ENCODE measurements at places on chromosomes 6 and 20.

GRCh38 chr20:25220021-25220730 is 24.7 kb downstream of the ENTPD6 start:
- peak; percentile 16 for DNase-seq

DNA sequence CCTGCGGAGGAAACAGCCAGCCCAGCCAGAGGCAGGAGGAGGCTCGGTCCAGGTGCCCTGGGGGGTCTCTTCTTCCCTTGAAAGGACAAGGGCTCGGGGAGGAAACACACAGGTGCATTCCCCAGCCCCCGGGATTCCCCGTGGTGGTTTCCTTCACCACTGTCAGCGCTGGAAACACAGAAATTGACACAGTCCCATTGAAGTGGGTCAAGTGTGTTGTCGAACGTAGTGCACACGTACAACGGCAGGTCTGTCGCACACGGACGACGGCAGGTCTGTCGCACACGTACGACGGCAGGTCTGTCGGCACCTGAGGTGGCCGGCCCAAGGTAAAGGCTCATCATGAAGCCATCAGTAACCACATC is 80.9 kb downstream of the DLL1 start:
- no peak for DNase-seq

DNA sequence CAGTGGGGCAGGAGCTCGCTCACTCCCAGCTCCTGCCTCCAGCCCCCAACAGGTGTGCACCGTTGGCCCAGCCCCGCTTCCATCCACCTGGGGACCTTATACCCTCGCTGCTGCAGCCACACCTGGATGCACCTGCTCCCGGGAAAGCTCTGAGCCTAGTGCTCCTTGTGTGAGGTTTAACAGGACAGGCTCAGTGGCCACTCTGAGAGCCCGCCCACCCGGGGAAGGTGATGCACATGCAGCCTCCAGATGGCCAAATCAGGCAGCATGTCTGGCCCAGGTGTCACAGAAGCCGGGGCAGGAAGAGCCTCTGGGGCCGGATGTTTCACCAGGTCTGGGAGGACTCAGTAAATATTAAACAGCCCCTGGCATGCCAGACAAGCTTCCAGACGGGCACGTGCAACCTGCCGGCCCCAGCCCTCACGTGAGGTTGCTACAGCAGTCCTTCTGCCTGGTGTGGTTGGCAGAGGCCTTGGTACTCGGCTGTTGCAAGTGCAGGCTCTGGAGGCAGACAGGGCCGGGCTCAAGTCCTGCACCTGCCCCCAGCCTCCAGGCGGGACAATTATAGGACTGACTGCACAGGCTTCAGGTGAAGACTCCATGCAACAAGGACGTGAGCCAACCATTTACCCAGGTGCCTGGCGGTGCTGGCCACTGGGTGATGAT is 66.9 kb downstream of the RIPOR3 start:
- no peak for DNase-seq

- DNase-seq = no peak
These were observed 296.5 kb downstream of the SMOC2 start for GRCh38 chr6:168737481-168737880.

- DNase-seq = no peak
These were observed 2.3 kb downstream of the FAM184A start for GRCh38 chr6:119076173-119076572.

DNA sequence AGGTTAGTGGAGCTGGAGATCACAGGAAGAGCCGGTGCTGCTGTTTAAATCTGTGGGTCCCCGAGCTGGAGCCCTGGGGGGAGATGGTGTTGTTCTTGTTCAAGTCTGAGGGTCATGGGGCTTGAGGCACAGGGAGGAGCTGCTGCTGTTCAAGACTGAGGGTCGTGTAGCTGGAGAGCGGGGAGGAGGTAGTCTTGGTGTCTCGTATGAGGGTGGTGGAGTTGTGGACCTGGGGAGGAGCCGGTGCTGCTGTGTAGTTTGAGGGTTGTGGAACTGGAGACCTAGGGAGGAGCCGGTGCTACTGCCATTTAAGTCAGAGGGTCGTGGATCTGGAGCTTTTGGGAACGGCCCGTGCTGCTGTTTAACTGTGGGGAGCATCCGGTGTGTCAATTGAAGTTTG is 112.2 kb upstream of the SULF2 start:
- no peak for DNase-seq
